ENCODE measurements at places on chromosomes 3 and 15.

GRCh38 chr3:30618526-30618925, 12.1 kb downstream of the TGFBR2 start:
- DNase-seq, result no peak

GRCh38 chr15:25427861-25428260, 11.0 kb downstream of the UBE3A start:
- DNase-seq, result no peak

- DNase-seq, result no peak
These were observed 103.7 kb downstream of the IQSEC1 start for GRCh38 chr3:12969486-12969885.

GRCh38 chr3:22734207-22734606, 468.9 kb upstream of the UBE2E2 start:
- DNase-seq, result no peak

DNA sequence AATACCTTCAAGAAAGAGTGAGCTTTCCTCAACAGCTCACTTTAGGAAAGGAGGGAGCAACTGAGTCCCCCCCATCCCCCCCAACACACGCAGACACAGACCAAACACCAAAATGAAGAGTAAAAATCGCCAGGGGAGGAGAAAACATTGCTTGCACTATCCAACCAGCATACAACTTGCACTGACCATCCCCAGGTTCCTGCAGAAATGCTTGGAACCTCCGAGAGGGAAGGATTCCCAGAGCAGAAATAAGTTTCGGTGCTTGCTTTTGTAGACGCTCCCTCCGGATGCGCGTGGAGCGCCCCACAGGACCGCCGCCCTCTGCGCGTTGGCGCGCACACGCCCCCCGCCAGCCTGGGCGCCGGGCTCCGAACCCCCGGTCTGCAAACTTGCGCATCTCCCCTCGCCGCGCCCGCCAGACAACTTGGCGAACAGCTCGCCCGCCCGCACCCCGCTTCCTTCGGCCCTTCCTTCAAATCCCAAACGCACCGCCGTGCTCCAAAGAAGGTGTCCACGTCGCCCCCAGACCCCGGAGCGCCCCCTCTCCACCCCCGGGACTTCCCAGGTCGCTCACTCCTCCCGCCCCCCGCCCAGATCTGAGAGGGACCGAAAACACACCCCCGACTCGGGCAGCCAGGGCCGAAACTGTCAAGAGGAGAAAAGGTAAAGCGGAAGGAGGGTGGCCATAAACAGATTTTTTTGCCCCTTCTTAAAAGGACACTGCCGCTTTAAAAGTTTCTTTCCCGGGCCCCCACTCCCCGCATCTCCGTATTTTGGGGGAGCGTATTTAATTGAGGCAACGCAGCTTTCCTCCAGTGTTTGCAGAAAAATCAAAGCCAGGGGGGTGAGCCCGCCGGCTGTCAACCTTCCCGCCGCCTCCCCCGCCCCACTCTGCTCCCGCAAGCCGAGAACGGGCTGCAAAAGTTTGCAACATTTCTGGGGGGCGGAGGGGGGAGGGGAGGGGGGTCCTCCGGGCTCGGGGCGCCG, 859 bp downstream of the RORA start:
- no peak for DNase-seq

GRCh38 chr15:64314456-64314855, 41.5 kb downstream of the CSNK1G1 start:
- DNase-seq, result no peak

GRCh38 chr3:10524270-10524669, 18.9 kb upstream of the ATP2B2 start:
- DNase-seq, result no peak

DNA sequence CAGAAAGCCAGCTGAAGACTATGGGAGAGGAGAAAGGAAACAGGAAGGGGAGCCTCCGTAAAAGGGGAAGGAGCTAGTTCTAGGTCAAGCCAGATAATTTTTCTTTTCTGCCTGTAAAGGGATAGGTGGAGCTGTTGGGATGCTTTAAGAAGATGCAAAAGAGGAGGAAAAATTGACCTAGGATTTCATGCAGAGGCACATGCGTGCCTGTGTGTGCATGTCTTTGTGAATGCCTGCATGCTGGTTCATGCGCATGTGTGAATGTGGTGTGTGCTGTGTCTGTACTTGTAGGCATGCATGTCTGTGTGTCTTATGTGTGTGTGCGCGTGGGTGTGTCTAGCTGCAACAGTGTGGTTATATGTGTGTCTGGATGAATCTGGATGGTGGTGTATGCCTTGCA, 27.3 kb downstream of the CCDC33 start:
- DNase-seq, result no peak

DNA sequence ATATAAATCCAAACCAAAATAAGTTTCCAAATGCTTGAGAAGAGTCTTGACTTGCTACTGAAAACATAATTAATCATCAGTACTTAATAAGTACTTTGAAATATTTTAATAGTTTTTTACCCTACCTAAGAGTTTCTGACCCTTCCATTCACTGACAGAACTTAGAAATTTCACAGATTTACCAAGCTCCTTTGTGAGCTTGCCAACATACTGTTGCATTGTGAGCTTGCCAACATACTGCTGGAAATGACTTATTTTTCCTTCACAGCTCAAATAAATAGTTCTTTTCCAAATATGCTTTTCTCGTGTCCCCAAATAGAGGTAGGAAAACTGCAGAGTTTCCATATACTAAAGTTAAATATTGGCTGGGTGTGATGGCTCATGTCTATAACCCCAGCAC, 9.6 kb upstream of the AADAC start:
- DNase-seq, result no peak

GRCh38 chr3:101857301-101857741, 8.0 kb downstream of the NFKBIZ start:
- DNase-seq, result no peak

DNA sequence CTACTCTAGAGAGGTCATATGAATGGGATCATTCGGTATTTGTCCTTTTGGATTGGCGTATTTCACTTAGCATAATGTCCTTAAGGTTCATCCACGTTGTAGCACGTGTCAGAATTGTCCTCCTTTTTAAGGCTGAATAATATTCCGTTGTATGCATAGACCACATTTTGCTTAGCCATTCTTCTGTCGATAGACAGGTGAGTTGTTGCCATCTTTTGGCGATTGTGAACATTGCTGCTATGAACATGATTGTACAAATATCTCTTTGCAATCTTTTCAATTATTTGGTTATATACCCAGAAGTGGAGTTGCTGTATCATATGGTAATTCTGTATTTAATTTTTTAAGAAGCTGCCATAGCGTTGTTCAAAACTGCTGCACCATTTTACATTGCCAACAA, 52.4 kb upstream of the GOLGA8J start:
- no peak for DNase-seq

DNA sequence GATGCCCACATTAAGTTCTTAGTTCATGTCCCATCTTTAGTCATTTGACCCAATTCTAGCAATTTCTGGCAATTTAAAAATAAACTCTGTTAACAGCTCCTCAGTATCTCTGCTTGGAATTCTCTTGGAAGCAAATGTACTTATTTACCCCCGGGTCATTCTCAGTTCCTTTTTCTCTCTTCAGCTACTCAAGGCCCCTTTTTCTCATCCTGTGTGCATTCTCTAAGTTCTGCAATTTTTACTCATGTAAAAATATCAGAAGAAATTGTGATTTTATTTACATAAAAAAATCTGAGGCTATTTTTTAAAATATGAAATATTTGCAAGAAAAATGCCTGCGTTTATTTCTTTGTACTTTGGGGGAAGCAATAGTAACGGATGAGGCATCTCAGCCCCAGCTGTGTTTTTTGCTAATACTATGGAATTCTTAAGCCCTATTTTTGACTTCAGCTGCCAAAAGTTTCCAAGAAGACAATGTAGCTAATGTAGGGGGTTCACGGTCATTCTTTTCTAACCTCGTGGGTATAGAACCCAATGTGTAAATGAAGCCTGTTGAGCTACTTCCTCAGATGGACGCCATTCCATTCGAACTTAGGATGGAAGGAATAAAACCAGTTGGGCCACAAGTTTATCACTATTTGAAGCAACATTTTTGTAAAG, 20.0 kb downstream of the CERS3 start:
- DNase-seq, result no peak

DNA sequence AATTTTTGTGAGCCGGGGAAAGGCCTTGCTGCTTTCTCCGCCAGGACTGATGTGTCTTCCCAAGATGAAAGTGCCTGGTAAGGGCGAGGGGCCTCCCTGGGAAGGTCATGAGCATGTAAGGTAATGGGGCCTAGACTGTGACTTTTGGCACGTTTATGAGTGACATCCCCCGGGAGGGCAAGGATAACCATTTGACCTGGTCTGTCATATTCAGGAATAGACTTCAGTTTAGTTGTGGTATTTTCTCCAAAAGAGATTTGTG, 631 bp upstream of the CNBP start:
- DNase-seq, result no peak

DNA sequence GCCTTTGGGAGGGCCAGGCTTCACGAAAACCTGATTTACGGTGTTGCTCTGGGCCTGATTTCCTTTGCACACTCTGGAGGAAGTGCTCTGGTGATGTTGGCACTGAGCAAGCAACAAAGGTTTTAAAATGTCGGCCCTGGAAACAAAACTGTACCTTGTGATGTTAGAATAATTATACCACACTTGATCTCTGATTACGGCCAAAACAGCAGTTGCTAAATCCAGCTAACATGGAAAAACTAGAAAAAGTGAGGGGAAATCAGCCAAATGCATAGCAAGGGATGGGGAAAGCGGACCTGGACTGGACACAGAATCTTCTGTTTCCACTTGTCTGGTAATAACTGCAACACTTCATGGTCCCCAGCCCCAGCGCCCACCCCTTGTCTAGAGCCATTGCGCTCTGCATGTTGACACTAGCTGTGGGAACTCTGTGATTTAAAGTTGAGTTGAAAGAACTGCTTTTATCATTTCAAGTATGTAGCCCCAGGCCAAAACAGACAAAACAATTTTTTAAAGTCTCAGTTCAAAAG, 120.1 kb downstream of the VGLL4 start:
- no peak for DNase-seq

DNA sequence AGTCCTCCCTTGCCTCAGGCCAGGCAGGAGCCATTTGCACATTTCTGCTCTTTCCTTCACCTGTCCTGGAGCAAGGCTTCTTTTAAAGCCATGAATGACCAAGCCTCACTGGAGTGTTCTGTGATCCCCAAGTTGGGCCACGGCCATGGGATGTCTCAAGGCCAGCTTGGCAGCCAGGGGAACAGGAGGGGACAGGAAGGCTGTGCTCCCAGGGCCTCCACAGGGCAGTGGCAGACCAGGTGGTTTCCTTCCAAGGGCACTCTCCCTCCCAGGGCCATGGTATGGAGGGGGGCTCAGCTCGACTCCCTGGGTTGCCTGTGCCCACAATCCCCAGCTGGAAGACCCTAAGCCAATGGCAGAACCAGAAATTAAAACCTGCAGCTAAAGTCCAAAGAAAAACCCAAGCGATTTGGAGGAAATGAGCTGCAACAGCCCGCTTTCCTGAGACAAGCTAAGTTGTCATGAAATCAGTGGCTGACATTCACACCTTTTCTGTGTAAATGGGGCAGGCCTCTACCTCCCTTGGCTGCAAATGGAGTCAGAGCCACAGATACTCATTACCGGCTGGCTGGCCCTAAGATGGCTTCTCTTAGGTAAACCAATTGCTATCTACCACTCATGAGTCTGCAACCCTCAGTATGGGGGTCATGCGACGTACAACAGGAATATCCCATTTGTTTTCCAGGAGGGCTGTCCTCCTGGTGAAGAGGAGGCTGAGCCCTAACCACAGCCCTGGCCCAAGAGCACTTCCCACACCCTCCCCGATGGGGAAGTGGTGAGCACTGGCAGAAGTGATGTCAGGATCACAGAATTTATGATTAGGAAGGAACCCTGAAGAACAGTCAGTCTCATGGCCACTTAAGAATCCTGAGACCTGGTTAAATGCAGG, 83.3 kb downstream of the SNRK start:
- no peak for DNase-seq

DNA sequence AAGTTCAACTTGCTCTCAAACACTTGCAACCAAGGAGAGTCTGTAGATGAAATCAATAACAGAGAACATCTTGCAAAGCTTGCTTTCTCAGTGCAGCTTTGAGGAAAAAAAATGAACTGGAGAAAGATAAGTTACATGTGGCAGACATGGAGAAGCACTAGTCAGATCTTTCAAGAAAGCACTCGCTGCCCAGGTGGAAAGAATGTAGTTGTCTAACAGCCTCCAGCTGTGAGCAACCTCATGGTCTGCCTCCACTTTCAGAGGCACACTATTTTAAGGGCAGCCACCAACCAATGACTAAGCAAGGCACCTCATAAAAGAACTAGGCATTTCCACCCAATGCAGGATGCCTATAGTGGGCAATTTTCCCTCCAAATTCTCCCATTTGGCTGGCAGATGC, 125.4 kb upstream of the CPNE4 start:
- no peak for DNase-seq

DNA sequence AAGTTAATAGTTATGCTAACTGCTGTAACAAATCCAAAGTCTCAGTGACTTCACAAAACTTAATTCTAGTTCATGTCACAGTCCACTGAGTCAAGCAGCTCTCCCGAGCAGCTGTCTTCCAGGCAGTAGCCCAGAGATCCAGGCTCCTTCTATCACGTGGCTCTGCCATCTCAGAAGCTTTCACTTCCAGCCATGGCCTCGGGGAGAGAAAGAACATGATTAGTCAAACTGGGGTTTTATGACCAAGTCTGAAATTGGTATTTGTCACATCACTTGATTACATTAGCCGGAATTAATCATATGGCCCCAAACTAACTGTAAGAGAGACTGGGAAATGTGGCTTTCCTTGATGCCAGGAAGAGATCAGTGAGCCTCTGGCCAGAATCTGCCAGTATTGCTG, 70.2 kb upstream of the DGKG start:
- DNase-seq, result no peak

Data from stimulated activated CD8-positive, alpha-beta memory T cell treated with anti-CD3 and anti-CD28 coated beads, Interleukin-15, amount 100 ng/mL, for 48 hours (primary cell).